ENCODE measurements at places on chromosomes 1 and 21.

GRCh38 chr1:181594553-181594952 lies 111.2 kb downstream of the CACNA1E start:
- DNase-seq: no peak

GRCh38 chr1:7070389-7071029 lies 285.3 kb downstream of the CAMTA1 start:
- DNase-seq: peak; percentile 23

- no peak for DNase-seq
These were observed 41.7 kb downstream of the EVI5 start for GRCh38 chr1:92743221-92743620.

GRCh38 chr1:18320051-18320450 lies 160.7 kb upstream of the KLHDC7A start:
- DNase-seq: no peak

DNA sequence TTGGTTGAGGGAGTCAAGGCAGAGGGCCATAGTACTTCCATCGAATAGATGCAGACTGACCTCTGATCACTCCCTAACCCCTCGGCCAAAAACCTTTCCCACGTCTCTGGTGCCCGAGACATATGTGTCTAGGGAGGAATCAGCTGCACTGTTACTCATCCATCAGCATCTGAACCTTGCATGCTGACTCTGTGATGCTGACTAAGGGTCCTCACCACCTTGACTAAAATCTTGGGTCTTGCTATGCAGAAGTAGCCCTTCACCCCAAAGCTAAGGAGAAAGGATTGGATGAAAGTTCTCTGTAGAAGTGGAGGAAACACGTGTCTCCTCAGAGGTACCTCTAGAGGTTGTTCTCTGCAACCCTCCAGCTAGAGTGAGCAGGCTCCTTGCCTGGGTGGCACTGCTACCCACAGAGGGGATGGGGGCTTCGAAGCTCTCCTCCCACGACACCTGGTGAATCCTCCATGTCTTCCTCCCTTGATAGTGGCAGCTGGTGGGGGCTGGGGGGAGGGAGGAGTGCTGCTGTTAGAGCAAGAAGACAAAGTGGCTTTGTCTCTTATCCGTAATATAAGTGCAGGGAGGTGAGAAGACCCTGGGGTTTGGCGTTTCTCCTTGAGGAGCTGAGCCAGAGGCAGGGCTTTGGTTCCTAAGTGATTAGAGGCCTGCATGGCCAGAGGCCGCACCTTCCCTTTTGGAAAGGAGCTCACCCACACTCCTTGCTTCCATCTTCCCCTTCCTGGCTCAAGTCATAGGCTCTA lies 45.1 kb downstream of the ATP2B4 start:
- no peak for DNase-seq

DNA sequence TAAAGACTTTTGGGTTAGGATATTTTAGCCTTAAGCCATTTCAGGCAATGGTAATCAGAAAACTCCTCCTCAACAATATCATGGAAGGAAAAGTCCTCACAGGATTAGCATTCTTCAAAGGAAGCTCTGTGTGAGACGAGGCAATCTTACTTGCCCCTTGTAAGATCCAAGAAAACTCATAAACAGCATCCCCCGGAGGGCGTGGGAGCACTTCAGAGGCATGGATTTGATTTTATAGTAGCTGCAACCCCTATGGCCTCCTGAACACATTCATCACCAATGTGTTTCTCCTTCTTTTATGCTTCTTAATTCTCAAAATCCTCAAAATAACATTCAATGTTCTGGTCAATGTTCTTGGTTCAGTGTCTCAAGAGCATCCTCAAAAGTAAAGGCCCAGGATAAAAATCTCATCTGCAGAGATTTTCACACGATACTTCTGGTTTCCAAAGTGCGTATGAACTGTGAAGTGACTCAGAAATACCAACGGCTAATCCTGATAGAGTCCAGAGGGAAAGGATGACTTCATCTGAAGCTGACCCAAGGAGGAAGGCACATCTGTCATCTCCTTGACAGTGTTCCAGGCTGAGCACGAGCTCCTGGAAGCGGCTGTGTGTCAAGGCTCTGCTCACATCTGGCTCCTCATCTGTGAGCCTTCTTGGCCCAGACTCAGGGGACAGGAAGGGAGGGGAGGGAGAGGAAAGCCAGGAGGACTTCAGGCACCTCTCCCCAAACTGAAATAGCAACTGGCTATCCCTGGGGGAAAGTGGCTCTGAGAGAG lies 49.3 kb upstream of the PSEN2 start:
- peak; percentile 70 for DNase-seq

GRCh38 chr1:157153746-157154145 lies 15.6 kb upstream of the ETV3 start:
- DNase-seq: no peak

DNA sequence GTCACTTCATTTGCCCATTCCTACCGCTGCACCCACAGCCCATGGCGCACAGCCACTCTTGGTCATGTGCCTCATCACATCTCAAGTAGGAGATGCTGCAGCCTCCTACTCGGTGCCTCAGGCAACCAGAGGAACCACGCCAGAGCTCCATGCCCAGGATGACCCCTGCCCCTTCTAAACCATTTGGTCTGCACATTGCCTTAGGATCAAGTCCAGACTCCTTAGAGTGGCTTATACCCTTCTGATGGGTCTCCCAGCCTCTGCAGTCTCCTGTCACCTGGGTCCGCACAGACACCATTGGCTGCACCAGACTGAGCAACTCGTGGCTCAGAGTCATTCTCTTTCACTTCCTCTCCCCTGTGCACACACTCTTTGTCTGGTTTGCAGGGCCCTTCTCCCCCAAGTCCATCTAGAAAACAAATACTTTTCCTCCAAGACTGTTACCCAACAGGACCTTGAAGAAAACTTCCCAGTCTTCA lies 2.2 kb upstream of the ADORA3 start:
- DNase-seq: no peak

DNA sequence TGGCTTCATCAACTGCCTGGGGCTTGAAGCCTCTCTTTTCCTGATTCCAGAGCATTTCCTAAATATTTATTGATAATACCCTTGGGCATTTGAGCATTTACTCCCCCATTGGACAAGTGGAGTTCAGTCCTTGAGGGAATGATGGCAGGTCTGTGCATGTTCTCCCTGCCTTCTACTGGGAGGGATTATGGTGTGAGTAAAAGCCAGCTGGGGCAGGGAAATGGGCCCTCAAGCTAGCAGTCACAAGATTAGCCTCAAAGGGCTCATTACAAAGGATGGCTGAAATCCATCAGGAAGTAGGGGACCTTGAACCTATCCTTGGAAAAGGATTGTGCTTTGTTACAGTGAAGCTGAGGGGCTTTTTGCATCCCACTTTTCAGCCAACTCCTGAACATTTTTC lies 24.2 kb upstream of the OSBPL9 start:
- no peak for DNase-seq

GRCh38 chr1:13728091-13728715 lies 28.2 kb downstream of the PRDM2 start:
- no peak for DNase-seq

- no peak for DNase-seq
These were observed 996 bp upstream of the C1orf159 start for GRCh38 chr1:1116701-1117468.

DNA sequence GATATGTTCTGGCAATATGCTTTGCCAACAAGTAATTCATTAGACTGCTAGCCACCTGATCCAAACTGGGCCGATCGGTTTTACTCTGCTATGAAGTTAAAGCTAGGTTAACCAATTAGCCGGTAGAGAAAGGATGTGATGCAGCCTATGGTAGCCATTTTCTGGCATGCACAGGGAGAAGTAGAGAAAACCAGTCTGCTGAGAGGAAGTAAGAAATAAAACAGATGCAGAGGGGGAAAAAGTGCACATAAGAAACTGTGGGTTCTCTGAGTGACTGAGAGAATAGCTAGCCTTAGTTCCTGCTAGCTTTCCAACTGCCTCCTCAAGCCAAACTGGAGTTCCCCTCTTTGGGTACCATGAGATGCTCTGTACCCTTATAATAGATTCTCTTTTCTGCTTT lies 52.8 kb downstream of the ARID4B start:
- no peak for DNase-seq

DNA sequence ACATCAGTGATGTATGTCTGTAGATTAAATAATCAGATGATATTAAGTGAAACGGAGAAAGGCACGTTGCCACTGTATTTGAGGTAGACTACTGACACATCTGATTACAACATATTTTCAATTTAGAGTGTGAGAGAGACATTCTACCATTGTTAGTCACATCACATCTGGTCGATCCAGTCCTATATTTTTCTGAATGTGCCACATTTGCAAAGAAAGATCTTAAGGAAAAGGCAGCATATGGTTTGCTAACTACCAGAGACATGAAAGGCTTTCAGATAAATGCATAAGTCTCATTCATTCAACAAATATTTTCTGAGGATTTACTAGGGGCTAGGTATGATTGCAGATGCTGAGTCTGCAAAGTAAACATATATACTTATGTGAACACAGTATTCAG lies 114.3 kb upstream of the RUNX1 start:
- no peak for DNase-seq

GRCh38 chr1:94883691-94884090 lies 43.2 kb downstream of the CNN3 start:
- DNase-seq: no peak

Measured in retinal pigment epithelial cell (primary cell).